ENCODE measurements at places on chromosomes 2 and 18. TPM values are rescaled to one million over a fixed set of nuclear protein-coding genes. Genes with fewer than 3 reads are reported as not detected.

Gene DSG4
- not detected for total RNA-seq

Gene PDE11A
- total RNA-seq: 5.8 TPM

Gene RUFY4
- total RNA-seq: not detected

Gene VAPA
- total RNA-seq: 403 TPM
